Suppressor macrophage (primary cell): ENCODE measurements at places on chromosomes 5 and 9.

DNA sequence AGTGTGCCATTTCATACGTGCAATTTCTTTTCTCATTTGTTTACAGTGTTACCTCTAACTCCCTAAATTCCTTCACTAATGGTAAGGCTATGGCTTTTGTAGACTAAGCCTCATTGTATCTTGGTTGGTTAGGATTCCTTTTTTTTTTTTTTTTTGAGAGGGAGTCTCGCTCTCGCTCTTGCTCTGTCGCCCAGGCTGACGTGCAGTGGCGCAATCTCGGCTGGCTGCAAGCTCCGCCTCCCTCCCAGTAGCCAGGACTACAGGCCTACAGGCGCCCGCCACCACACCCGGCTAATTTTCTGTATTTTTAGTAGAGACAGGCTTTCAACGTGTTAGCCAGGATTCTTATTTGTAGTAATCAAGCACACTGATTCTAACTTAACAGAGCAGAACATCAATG is 57.7 kb downstream of the SPEF2 start:
- DNase-seq = no peak

DNA sequence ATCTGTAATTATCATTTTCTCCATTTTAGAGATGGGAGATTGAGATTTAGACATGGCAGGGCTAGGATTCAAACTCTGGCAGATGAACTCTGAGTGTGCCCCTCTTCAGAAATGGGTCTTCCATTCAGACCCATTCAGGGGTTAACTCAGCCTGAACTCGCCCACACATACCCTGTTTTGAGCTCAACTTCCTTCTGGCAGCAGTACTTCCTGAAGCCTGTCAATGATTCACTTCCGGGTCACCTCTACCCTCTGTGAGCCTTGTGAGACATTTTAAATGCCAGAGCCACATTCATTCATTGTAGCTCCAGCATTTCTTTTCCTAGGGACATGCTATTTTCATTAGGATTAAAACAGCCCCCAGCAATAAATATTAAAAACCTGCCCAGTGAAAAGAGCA is 209.3 kb upstream of the SLC24A2 start:
- peak; percentile 49 for DNase-seq

DNA sequence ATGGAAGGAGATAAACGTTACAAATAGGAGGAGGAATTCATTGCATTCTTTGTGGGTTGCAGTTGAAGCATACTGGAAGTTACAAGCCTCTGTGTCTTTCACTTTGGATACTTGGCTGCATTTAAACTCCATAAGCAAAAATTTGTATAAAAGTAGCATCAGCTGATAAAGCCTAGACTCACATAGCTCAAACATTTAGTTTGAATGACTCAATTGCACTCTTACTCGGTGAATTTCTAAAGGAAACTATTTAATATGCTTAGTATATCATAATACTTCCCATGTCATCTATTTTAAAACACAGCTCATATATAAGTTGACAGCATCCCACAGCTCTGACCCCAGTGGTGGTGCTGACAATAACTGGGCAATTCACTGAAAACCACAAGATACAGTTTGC is 596.6 kb upstream of the ZNF608 start:
- DNase-seq = no peak

- DNase-seq = no peak
Observed at GRCh38 chr9:83623679-83624076, 735 bp downstream of the IDNK start.

DNA sequence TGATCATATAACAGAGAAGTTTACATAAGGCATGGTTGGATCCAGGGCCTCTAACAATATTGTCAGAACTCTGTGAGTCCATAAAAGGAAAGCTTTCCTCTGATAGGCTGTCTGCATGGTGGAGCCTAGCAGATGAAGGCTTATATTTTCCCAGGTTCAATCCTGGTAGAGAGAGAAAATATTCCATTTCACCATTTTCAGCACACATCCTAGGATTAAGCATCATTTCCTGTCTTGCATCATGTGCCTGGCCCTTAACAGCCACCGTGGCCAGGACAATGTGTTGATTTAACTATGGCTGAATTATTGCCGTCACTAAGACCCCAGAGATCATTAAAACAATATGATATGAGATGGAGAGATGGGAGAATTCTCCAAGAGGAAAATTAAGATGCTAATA is 90.9 kb upstream of the GRIA1 start:
- DNase-seq = no peak
